ENCODE measurements at places on chromosomes 3 and 15.

DNA sequence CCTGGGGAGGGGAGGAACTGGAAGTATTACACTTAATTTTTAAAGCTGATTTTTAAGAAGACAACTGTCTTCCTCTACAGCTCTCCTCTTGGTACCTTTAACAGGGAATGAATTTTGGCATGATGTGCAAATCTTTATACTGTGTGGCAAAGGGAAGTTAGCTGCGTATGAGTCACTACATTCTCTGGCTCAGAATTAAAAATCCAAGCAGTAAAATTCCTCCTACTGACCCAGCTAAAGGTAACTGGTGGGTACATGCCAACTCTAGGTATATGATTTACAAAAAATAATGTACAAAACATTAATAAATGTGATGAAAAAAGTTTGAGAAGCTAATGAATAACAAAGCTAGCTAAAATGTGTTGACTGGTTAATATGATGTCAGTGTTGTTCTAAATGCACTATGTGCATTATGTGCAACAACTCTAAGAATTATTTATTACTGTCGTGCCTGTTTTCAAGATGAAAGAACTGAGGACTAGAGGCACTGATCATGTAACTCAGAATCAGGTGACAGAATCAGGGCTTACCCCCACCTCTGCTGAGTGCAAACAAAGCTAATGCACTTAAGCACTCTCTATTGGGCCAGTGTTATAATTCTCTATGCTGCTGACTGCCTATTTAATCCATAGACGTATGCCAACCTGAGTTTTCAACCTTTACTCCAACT lies 194.7 kb upstream of the CADPS start:
- DNase-seq: no peak

DNA sequence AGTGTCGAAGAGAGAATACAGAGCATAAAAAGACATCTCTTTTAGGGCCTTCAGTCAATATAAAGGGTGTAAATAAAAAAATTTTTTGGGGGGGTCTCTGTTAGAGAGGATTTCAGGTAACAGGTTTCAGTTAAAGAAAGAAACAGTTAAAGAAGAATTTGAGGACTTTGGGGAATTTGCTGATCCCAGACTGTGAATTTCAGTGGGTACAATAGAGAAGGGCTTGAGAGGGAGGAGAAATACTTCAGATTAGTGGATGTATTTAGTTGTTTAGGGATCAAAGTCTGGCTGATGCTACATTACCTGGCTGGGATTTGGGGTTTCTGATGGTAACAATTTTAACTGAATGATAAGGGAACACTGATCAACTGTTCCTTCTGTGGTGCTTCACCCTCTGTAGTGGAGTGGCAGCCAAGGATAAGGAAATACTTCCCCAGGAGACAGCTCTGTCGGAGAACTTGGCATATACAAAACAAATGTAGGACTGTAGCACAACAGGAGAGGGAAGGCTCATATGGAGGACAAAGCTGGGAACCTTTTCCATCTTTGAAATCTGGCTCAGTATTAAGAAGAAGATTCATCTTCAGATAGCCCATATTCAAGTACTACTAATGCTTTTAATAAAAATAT lies 79.2 kb downstream of the MEF2A start:
- DNase-seq: no peak

- no peak for DNase-seq
Observed at GRCh38 chr15:53247041-53247708, 457.0 kb upstream of the ONECUT1 start.

- no peak for DNase-seq
Observed at GRCh38 chr3:9013782-9014563, 50.7 kb upstream of the RAD18 start.

GRCh38 chr3:62144482-62144881 lies 228.9 kb downstream of the FEZF2 start:
- DNase-seq: no peak

- no peak for DNase-seq
Observed at GRCh38 chr15:85540085-85540797, 159.8 kb downstream of the AKAP13 start.

DNA sequence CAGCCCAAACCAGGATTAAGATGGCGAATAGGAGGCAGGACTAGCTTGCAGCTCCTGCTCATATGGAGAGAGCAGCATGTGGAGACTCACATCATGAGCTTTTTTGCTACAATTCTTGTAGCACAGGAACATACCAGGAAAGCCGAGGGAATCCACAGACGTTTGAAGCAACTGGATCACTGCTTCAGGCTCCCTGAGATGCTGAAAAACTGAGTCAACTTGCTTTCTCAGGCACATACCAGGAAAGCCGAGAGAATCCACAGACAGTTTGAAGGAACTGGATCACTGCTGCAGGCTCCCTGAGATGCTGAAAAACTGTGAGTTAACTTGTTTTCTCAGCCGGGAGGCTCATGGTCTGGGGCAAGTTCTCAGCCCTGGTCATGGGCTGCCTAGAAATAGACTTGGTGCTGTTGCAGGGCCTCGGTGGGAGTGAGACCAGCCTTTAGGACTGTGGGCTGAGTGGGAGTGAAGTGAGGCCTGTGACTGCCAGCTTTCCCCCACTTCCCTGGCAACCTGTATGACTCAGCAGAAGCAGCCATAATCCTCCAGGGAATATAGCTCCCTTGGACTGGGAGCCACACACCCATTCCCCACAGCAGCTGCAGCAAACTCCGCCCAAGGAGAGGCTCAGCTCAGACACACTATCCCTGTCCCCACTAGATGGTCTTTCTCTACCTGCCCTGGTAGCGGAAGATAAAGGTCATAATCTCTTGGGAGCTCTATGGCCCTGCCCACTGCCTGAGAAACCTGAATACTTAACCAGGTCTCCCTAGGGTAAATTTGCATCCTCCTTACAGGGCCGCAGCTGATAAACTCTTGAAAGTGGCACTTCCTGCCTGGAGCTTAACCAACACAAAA lies 51.9 kb upstream of the PFN2 start:
- no peak for DNase-seq

GRCh38 chr3:70557976-70558375 lies 245.5 kb upstream of the MDFIC2 start:
- DNase-seq: no peak

GRCh38 chr3:169203631-169204550 lies 459.6 kb downstream of the MECOM start:
- DNase-seq: no peak

DNA sequence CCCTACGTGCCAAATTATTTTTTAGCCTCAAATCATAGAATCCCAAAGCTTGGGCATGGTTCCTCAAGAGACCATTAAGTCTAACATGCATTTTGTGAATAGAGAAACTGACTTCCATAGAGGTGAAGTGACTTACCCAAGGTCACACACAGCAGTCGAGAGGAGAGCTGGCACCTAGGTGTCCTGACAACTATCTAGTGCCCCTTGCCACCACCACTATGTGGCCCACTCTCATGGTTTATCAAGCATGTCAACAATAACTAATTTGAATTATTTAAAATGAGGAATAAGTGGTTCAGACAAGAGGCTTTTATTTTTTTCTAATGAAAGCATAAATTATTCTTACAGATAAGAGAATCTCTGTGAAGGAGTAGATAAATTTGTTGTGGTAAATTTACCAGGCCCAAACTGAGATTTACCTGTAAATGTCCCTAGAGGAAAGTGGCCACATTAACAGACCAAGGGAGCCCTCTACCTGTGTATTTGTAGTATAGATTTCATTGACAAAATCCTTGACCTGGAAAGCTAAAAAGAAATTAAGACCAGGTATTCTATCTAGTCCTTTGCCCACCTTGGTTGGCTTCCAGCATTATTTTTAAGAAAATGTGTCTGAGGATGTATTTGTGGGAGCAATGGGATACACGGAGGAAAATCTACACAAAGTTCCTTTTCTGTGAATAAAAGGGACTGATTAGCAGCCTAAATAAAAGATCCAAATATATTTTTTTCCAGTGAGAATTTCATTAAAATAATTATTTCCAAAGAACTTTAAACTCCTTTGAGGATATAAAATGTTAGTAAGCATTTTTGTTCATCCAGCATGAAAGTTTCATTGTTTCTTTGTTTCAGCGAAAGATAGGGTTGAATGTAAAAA lies 49.1 kb downstream of the IQCH start:
- no peak for DNase-seq

GRCh38 chr3:38137615-38138348 lies 679 bp upstream of the MYD88 start:
- DNase-seq: no peak

DNA sequence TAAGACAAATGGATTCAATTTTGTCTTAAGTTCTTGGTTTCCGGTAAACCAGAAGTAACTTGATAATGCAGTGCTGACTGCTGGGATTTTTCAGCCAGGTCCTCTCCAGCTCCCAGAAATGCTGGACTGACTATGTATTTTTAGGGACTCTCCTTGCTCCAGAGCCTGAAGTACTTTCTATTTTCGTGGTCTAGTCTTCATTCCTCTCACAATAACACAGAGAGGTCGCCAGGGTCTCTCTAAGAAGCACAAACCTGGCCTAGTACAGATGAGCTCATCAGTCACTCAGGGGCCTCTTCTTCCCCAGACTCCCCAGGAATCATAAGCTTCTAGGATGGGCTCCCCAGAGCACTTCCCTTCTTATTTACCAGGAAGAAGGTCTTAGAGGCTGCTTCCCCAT lies 85.8 kb downstream of the FAM174B start:
- no peak for DNase-seq

- no peak for DNase-seq
Observed at GRCh38 chr3:41881233-41881821, 80.6 kb downstream of the ULK4 start.

GRCh38 chr15:31306426-31307269 lies 20.0 kb upstream of the KLF13 start:
- peak; percentile 80 for DNase-seq

DNA sequence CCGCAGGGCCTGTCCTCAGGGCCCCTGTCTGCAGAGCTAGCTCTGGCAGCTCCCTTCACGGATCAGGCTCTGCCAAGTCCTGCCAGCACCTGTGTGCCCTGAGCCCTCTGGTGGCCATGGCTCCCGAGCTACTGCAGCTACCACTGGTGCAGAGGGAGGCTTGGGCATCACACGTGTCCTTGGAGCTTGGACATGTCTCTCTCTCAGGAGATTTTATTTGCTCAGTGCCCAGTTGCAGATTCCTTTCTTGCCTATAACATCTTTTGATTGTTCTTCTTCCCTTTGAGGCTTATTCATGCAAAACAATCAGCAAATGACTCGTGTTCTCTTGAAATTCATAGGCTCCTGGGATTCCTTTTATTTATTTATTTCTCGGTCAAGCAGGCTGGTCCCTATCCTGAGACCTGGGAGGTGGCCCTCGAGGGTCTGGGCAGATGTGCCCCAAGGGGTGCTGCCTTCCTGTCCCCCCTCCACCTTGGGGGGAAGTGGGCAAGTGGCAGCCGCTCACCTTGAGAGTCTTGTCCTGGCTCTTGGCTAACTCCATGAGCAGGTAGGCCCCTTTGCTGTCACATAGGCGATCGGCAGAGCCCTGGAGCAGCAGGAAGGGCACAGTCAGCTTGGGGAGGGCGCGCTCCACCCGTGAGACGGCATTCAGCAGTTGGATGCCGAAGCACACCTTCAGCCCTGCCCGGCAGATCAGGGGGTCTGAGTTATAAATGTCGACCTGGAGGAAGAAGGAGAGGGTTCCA lies 21.9 kb downstream of the ABTB1 start:
- peak; percentile 37 for DNase-seq

GRCh38 chr3:195758721-195759353 lies 38.1 kb downstream of the MUC20 start:
- DNase-seq: no peak

DNA sequence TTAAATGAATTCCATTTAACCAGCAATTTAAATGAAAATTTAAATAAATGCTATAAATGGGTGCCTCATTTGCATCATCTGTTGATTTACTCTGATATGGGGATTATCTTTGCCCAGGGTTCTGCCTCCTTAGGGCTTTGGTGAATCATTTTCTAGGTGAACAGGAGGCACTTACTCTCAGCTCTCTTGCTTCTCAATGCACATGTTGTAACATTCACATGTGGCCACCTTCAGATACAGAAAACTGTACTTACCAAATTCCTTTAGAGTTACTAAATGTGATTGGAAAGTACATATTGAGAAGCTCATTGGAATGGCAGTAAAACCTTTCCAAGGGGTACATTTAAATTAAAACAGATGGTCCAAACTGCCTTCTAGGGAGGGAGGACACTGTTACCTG lies 20.8 kb downstream of the GADL1 start:
- DNase-seq: no peak

- DNase-seq: no peak
Observed at GRCh38 chr15:28106294-28107110, 7.4 kb upstream of the OCA2 start.

DNA sequence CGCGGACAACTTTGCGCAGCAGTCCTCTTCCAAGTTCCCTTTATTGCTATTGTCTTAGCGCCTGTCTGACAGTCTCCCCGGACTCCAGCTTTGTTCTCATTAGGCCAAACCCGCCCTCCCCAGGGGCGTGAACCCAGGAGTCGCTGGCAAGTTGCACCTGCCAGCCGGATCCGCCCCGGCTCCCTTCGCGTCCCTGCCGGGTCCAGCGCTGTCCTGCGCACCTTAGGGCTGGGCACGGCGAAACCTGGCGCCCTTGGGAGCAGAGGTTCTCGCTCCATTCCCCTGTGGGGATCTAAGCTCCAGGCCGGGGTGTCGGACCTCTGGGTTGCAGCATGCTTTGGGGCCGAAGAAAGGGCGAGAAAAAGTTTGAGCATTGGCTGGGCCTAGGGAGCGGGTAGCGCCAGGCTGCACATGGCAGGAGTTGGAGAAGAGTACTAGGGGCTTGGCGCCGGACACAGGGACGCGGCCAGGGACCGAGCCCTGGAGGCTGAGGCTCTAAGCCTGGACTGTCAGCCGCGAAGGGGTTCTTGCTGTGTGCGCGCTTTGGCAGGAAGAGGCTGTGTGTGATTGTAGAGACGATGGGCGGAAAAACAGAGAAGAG lies 335.1 kb upstream of the THRB start:
- DNase-seq: no peak

DNA sequence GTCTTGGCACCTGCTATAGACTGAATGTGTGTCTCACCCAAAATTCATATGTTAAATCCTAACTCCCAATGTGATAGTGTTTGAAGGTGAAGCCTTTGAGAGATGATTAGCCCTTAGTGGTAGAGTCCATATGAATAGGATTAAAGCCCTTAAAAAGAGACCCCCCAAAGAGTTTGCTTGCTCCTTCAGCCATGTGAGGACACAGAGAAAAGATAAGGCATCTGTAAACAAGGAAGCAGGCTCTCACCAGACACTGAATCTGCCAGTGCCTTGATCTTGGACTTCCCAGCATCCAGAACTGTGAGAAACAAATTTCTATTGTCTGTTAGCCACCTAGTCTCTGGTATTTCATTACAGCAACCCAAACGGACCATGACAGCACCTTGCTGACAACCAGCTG lies 16.6 kb downstream of the KPNA1 start:
- no peak for DNase-seq

DNA sequence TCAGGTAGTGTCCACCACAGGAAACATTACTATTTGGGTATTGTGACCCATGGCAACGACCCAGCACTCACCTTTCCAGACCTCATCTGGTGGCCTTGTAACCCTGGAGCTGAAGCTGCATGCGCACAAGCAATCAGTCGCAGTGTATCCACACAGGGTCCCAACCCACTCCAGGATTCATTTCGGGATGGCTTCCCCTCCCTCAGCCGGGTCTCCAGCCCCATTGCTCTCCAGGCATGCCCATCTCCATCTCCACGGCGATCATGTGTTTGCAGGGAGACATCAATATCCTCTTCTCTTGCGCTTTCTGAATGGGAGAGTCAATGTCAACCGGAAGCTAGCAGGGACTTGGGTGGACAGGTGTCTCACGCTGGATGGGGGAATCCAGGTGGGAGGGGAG lies 35.2 kb downstream of the GOLGA6L2 start:
- DNase-seq: no peak

GRCh38 chr3:66224220-66224619 lies 3.4 kb downstream of the SLC25A26 start:
- no peak for DNase-seq

Data from NCI-H2081 treated with DMSO at 0.1 percent for 48 hours (cell line).